ENCODE measurements at places on chromosomes 1 and 21.

GRCh38 chr1:27593678-27594563 lies 10.0 kb downstream of the AHDC1 start:
- DNase-seq: no peak

- DNase-seq: no peak
These were observed 51.0 kb upstream of the ERRFI1 start for GRCh38 chr1:8077120-8077573.

- DNase-seq: no peak
These were observed 30.3 kb downstream of the TMEM69 start for GRCh38 chr1:45718289-45718688.

- no peak for DNase-seq
These were observed 175.4 kb upstream of the IGSF21 start for GRCh38 chr1:17932164-17932563.

GRCh38 chr1:247849616-247850015 lies 7.4 kb upstream of the TRIM58 start:
- no peak for DNase-seq

- DNase-seq: no peak
These were observed 281.2 kb upstream of the PLXNA2 start for GRCh38 chr1:208525417-208525816.

- no peak for DNase-seq
These were observed 44.2 kb downstream of the WDR64 start for GRCh38 chr1:241696172-241696814.

GRCh38 chr1:109981004-109981335 lies 3.6 kb upstream of the AHCYL1 start:
- DNase-seq: no peak

DNA sequence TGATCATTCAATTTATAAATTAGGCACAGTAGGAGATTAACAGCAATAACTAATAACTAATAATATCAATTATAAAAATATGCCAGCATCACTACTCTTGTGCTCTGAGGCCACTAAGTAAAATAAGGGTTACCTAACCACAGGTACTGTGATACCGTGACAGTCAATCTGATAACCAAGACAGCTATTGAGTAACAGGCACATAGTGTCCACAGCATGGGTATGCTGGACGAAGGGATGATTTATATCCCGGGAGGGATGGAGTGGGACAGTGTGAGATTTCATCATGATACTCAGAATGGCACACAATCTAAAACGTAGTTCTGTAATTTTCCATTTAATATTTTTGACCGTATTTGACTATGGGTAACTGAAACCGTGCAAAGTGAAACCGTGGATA lies 39.4 kb downstream of the CD46 start:
- DNase-seq: no peak

DNA sequence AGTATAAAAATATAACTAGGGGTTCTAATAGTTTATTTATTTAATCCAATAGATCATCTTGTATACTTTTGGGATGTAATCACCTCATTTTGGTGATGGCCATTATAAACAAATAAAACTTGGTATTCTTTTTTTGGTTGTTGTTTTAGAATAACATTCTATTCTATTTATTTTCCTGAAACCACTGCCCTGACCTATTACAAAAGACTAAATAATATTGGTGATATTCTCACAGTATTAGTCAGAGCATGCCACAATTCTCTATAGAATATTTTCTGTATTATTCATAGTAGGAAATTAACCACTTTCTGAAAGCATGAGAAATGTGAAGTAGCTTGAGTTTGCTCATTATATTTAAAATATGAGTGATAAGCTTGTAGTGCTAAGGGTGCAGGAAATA lies 54.1 kb upstream of the LRRC7 start:
- DNase-seq: no peak

GRCh38 chr1:72579629-72580028 lies 297.3 kb upstream of the NEGR1 start:
- DNase-seq: no peak

- DNase-seq: no peak
These were observed 65.0 kb downstream of the FOXD2 start for GRCh38 chr1:47502746-47503370.

- no peak for DNase-seq
These were observed 7.0 kb downstream of the AHDC1 start for GRCh38 chr1:27596986-27597385.

DNA sequence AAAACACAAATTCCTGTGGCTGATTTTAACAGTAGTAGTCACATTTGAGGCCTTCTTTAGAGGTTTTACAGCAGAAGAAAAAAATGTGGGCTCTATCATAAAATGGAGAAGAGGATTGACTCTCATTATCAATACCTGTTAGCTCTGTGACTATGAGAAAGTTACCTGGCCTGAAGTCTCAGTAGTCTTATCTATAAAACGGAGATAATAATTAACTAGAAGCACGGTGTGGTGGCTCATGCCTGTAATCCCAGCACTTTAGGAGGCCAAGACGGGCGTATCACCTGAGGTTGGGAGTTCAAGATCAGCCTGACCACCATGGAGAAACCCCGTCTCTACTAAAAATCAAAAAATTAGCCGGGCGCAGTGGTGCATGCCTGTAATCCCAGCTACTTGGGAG lies 90.4 kb upstream of the PLPPR4 start:
- DNase-seq: no peak

- no peak for DNase-seq
These were observed 217.1 kb upstream of the CHRM3 start for GRCh38 chr1:239169276-239169675.

- no peak for DNase-seq
These were observed 11.2 kb downstream of the CSRP1 start for GRCh38 chr1:201495551-201496295.

GRCh38 chr1:81408419-81408818 lies 392.3 kb upstream of the ADGRL2 start:
- no peak for DNase-seq

GRCh38 chr1:11070876-11071275 lies 11.1 kb upstream of the SRM start:
- no peak for DNase-seq

DNA sequence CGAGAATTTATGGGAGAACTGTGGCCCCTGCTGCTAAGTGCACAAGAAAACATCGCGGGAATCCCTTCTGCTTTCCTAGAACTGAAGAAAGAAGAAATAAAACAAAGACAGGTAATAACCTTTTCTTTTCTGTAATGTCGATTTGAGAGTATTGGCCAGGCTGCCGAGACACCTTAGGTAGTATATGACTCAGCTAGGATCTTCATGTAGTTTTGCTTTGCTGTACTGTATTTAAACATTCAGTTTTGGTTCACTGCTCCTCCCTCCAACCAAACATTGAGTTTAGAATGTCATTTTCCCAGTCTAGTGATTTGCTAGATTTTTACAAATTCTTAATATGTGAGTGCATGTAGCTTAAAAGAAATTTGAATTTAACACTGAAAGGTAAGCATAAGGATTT lies 5.8 kb downstream of the SRRM1 start:
- no peak for DNase-seq

GRCh38 chr1:36321119-36321951 lies 2.1 kb downstream of the EVA1B start:
- no peak for DNase-seq

DNA sequence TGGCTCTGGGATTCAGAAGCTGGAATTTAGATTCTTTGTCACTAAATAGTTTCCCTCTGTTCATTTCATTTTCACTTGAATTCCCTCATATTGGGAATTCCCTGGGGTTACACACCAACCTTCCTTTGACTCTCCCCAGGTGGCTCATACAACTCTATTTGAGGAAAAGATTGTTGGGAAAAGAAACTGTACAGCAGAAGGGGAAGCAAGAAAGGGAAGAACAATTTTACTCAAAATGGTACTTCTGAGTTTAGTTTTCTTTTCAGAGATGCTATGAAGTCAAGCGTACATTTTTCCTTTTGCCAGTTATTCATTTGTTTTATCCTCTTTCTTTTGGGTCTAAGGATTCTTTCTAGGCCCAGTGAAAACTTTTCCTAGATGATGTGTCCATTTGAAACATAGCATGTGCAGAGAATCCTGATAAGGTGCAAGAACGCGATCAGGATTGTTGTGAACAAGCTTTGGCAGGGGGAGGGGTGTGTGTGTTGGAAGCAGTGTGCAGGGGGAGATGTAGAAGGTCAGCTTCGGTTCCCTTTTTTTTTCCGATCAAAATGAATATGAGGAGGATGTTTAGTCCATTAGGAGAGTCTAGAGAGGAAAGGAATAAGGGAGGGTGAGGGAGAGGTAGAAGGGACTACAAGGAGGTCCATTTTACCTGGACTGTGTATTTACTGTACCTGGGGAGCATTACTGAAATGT lies 26.8 kb upstream of the CD1D start:
- DNase-seq: no peak

DNA sequence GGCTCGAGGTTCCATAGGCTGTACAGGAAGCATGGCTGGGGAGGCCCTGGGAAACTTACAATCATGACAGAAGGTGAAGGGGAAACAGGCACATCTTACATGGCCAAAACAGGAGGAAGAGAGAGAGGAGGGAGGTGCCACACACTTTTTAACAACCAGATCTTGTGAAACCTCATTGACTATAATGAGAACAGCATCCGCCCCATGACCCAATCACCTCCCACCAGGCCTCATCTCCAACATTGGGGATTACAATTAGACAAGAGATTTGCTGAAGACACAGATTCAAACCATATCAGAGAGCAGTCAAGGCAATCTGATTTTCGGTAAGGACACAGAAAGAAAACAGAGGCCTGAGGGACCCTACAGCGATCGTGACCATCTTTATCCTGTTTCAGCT lies 41.7 kb downstream of the TNFRSF9 start:
- no peak for DNase-seq

DNA sequence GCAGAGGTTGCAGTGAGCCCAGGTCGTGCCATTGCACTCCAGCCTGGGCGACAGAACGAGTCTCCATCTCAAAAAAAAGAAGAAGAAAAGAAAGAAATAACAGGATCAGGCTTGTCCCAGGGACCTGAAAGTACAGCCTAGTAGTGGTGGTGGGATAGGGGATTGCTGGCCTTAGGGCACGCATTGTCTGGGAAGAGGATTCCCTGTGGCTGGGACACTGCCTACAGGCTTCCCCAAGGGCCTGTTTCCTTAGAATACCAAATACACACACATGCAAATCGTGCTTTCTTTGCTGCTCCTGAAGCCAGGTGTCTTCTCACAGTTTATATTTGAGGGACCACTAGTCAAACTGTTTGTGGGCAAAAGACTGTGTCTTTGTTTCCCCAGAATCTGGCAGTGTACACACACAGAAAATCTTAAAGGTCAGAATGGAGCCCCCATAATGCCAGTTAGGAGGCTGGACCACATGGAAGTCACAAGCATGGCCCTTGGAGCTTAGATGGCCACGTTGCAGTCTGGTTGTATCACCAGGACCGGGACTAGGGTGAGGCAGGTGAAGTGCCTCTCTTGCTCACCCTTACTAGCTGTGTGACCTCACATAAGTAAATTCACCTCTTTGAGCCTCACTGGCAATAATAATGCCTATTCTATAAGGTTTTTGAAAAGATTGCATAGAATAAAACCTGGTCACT lies 12.7 kb upstream of the ASAP3 start:
- DNase-seq: no peak

GRCh38 chr1:101081496-101082488 lies 56.2 kb upstream of the DPH5 start:
- DNase-seq: no peak

DNA sequence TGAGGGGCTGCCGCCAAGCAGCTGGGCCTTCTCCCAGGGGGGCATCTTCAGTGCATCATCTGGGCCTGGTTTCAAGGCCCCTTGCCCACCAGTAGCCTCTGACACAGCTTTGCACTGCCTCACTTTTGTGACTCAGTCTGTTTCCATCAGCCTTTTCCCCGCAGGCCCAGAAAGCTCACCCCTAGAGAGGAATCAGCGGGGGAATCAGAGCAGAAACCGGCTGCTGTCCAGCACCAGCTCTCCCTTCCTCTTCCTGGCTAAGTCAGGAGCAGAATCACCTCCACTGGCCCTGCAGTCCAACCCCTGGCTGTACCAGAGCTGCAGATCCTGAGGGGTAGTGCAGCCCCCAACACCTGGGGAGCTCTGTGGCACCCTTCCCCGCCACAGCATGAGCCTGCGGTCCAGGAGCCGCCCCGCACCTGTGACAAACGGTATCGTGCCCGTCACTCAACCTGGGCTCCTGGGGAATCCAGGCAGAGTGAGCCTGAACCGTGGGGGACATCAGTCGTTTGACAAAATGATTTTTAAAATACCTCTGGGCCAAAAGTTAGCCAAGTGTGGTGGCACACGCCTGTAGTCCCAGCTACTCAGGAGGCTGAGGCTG lies 83.3 kb upstream of the TMEM51 start:
- DNase-seq: no peak

- no peak for DNase-seq
These were observed 1.4 kb downstream of the ZNF670 start for GRCh38 chr1:247077213-247077612.

- DNase-seq: no peak
These were observed 61.9 kb downstream of the EVA1C start for GRCh38 chr21:32474179-32475059.

GRCh38 chr1:63662056-63662836 lies 69.0 kb downstream of the PGM1 start:
- DNase-seq: no peak

- DNase-seq: peak; percentile 7
These were observed 2.4 kb upstream of the PRAMEF18 start for GRCh38 chr1:13228343-13228781.

GRCh38 chr1:197481101-197481500 lies 213.0 kb downstream of the CRB1 start:
- DNase-seq: no peak

DNA sequence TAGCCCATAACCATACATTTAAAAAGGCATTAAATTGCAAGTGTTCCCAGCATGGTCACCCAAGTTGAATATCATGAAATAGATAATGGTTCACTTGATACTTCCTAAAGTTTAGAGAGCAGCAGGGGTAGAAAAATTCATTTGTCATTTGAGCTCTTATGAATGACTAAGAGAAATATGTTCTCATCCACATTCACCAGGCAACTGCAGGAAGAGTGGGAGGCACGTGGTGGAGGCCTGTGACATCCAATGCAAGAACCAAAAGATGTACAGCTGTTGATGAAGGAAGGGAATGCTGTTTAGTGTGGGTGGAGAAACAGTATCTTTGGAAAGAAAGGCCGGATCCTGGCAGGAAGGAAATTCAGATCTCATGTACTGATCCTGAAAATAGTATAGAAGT lies 473.1 kb downstream of the ADGRL2 start:
- no peak for DNase-seq

- DNase-seq: peak; percentile 78
These were observed 16.5 kb upstream of the AGTRAP start for GRCh38 chr1:11719313-11720032.

DNA sequence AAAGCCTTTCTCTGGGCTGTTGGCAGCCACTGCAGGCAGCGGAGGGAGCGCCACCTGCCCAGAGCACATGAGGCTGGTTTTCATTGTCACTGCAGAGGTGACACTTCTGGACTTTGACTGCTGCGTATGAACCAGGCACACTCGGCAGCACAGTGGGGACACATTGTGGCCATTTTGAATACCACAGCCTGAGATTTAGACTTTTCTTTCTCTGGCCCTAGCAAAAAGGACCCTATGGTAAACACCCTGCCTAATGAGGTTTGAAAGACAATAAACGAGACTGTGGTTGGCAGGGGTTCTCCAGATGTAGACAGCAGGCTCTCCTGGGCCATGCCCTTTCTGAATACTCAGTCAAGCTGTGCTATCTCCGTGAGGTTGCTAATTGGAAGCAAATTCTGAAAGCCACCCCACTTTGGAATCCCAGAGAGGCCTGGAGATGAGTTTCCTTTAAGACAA lies 12.0 kb upstream of the KCNE2 start:
- DNase-seq: no peak
